NCI-H524 (cell line): ENCODE measurements at places on chromosomes 4 and X.
A peak's percentile ranks its signal among the peaks of the same experiment; 100 is the strongest.

GRCh38 chr4:145420595-145421214 lies 60.9 kb upstream of the SMAD1 start:
- no peak for DNase-seq

DNA sequence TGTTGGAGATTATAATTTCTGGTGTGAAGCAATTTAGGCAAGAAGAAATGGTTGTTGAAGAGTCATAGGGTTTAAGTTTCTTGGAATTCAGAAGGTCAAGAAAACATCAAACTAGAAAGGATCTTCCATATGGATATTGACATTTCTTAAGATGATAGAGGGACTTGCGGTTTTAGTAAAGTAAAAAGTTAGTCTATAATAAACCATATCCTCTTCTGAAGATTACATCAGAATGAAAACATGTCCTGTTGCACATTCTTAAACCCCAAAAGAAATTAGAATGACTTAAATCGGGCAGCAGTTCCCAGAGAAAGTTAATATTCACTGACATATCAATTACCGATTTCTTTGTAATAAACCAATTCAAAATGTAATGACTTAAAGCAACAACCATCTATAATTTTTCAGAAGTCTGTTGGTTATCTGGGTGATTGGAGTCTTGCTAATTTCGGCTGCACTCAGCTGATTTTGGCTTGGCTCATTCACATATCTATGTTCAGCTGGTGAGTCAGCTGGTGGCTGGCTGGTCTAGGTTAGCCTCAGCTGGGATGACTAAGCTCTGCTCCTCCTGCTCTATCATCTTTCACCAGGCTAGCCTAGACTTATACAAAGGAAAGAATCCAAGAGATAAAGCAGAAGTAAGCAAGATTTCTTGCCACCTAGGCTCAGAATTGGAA lies 24.4 kb upstream of the DYNLT3 start:
- no peak for DNase-seq

DNA sequence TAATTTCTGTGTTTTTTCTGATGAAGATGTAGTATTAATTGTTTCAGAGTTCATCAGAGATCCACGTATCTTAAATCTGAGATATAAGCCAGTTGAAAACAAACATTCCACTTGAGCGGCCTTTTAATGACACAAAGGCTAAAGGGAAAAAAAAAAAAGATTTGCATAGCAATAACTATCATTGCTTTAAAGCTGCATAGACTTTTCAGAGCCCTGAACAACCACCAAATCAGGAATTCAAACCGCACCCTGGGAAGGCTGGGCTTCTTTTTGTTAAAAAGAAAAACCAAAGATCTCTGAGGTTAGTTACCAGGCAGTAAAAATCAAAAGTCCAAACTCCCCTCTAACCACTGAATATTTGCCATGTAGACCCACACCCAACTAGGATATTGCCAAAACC lies 206.0 kb downstream of the HHIP start:
- no peak for DNase-seq

DNA sequence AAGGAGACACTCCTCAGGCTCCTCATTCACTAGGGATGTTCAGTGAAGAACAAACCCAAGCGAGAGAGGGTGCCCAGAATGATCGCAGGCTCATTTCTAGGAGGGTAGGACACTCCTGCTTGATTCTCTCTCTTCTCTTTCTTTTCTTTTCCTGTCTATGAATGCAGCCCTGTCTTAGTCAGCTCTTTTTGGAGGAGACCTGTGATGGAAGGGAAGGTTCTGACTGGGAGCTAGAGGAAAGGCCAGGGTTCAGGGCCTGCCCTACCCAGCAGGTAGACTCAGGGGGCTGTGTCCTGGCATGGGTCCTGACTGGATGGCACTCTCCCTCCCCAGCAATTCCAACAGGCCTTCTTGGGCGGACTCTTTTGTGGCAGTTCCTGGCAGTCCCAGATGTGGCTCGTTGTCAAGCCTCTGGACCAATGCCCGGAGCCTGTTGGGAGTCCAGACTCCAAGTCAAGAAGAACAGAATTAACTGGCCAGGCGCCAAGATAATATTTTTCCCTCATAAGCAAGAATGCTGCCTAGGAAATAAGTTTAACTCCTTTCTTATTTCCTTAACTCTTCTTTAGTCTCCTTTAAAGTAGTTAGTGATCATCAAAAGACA lies 139.4 kb upstream of the SCML1 start:
- no peak for DNase-seq

DNA sequence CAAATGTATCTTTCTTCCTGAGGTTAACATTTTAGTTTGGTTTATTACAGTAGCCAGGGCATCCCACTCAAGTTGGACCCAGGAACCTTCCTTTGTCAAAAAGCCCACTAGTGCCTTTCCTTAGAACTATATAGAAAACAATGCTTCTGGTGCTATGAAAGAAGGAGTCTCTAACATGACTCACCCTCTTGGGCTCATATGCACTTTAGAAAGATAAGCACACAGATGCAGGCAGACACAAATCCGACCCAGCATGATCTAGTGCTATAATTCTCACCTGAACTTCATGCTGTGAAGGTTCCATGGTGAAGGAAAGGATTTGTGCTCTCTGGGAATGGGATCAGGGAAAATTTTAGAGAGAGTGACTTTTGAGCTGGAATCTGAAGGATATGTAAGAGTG lies 289.4 kb downstream of the ANKRD50 start:
- no peak for DNase-seq

DNA sequence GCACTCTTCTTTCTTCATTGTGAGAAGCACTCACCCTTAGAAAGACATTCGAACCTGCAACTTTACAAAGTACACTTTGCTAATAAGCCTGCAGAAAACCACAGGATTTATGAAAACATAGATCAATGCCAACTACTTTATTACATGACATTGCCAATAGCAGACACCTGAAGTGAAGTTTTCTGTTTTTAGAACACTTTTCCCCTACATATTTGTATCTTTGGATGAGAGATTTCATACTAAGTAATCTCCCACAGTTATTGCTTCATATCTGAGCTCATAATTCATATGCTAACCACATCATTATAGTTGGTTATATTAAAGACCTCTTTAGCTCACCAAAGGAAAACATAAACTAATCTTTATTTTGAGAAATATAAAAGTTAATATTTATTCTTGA lies 276.5 kb upstream of the CTSO start:
- no peak for DNase-seq

DNA sequence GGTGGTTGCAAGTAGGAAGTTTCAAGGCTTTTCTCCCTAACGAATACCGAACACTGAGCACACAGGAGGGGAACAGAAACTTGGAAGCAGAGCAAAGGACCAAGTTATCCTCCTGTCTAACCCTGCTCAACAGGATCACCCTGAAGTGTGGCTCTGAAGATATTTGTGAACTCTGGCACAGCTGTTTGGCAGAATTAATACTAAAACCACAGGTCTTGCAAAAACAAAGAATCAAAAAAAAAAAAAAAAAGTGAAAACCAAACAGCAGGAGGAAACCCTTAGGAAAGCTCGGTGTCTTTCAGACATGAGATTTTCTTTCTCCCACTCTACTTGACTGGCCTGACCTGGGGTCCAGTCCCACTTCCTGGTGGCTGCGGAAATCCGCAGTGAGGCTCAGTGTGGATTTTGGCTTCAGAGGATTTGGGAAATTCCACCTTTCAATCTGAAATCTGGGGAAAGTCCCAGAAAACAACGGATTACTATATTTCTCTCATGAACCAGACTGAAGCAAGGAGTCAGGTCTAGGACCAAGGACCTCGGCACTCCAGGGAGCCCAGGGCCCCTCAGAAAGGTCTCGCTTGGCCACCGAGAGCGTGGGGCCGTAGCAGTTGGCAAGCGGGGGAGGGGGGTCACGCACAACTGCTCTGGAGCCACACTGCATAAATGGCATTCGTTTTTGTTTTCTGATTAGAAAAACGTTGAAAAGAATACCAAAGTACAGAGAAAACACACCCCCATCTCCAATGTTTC lies 867 bp downstream of the TIFA start:
- DNase-seq = peak; percentile 10

- DNase-seq = no peak
These were observed 4.0 kb downstream of the TIMP1 start for GRCh38 chrX:47586043-47586787.

- DNase-seq = no peak
These were observed 48.7 kb upstream of the SRD5A3 start for GRCh38 chr4:55297346-55297745.

DNA sequence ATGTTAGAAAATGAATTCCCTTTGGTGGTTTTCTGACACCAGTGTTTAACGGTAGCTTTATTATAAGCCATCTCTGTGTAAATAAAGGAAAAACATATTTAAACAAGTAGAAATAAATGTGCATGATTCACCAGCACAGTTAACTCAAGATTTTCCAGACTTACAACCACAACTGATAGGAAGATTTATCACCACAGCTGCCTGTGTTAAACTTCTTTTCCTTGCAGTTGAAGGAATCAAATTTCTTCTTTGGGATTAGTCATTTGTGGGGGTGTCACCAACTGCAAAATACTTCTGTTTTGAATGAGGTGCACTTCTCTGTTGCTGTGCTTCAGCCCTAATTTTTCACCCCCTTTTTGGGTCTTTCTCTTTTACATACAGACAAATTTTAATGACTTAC lies 128.1 kb upstream of the STK26 start:
- no peak for DNase-seq

DNA sequence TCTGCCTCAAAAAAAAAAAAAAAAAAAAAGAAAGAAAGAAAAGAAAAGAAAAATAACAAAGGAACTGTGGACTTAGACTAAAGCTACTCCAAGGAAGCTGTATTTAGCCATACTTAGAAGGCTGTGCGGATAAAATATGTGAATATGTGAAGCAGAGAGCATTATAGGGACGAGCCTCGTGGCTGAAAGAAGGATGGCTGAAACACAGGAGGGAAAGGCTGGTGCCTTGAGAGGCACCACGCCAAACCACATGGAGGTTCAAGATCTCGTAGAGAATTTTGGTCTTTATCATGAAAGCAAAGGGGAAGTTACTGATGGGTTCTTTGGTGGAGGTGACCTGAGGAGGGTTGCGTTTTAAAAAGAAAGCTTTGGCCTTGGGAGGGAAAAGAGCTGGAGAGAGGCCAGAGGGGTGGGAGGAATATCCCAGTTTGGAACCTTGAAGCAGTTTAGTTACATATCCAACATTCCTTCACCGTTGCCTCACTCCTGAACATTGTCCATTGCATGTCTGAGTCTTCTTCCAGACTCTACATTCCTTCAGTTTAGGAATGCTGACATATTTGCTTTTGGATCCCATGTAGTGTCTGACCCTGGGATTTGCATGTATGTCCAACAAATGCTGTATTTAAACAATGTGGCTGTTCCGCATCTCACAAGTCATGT lies 82.5 kb downstream of the CPE start:
- DNase-seq = no peak
